Dermis microvascular lymphatic vessel endothelial cell (primary cell): ENCODE measurements at places on chromosomes 4 and X. TPM values are rescaled to one million over a fixed set of nuclear protein-coding genes. Genes with fewer than 3 reads are reported as not detected.

Gene TXK
- total RNA-seq = under 0.01 and 0.13 TPM in 2 replicates

Gene MAGEA2B
- not detected in 2 replicates for total RNA-seq

Gene SHROOM4
- total RNA-seq = 20.3 and 20.7 TPM in 2 replicates

Gene SYTL4
- 16.8 and 43.4 TPM in 2 replicates for total RNA-seq

Gene IQCM
- total RNA-seq = not detected in 2 replicates

Gene MAGED4B
- total RNA-seq = 22.9 and 52.7 TPM in 2 replicates

Gene CXXC4
- under 0.01 TPM in 1 of 2 replicates, not detected in the other for total RNA-seq

Gene MTTP
- total RNA-seq = not detected in 2 replicates

Gene ZNF718
- total RNA-seq = 3.5 and 3.9 TPM in 2 replicates

Gene PITX2
- under 0.01 TPM in 1 of 2 replicates, not detected in the other for total RNA-seq

Gene ZNF732
- total RNA-seq = 0.63 and 1.4 TPM in 2 replicates

Gene SORBS2
- 86.1 and 148 TPM in 2 replicates for total RNA-seq

Gene PABPC1L2B
- not detected in 2 replicates for total RNA-seq

- DNase-seq = no peak
Observed at GRCh38 chr4:38281371-38282071, 321.3 kb downstream of the PTTG2 start.

GRCh38 chr4:188989371-188989770 is 850.1 kb downstream of the TRIML1 start:
- no peak for DNase-seq

- DNase-seq = no peak
Observed at GRCh38 chr4:98899277-98899676, 29.7 kb downstream of the EIF4E start.

DNA sequence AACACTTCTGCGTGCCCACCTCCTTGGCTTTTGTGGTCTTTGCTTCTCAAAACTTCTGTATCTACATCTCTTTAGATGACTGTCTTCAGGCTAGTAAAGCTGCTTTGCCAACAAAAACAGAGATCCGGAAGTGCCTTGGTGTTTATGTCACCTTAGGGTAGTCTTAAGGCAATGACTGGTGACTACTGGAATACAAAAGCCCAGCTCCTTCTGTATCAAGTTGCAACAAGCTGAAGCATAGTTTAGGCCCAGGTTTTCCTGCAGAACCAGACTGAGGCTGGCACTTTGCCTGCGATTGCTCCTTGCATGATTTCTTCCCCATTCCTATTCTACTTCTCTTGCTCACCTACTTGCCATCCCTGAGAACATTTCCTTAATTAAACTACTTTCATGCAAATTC is 333.8 kb downstream of the DMD start:
- DNase-seq = no peak

DNA sequence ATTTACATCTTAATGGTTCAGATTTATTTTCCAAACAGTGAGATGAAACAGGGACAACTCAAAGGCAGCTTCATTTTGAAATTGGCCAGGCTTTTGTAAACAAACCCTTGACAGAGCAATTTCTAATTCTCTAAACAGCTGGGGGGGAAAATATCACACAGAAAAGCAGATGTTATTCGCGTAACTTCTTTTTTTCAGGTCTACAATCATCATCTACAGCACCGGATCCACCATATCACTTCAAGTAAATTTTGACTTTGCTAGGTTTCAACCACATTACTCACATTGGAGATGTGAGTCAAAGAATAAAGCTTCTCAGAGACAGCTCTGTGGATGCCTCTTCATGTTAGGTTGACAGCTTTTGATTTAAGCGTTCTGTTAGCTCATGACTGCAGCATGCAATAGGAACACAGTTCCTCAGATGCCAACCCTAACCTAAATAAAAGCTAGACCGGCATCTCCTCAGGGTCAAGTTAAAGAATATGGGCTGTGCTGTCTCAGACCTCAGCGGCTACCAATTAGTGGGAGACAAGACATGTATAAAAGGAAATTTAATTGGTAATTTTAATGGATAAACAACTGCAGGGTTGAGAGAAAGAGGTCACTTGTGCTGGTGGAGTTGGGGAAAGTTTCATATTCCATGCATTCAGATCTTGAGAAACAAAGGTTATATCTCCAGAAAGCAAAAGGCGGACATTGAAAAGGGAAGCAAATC is 26.8 kb downstream of the AMELX start:
- DNase-seq = no peak

DNA sequence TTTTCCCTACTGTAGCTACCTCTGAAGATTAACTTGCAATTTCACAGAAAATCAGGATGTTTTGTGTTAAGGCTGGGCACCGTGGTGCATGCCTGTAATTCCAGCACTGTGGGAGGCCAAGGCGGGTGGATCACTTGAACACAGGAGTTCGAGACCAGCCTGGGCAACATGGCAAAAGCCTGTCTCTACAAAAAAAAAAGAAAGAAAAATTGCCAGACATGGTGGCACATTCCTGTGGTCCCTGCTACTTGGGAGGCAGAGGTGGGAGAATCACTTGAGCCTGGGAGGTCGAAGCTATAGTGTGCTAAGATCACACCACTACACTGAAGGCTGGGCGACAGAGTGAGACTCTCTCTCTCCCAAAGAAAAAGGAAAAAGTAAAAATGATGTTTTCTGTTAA is 27.4 kb downstream of the APELA start:
- DNase-seq = no peak

GRCh38 chr4:124459941-124460310 is 252.6 kb downstream of the ANKRD50 start:
- peak; percentile 73 for DNase-seq

DNA sequence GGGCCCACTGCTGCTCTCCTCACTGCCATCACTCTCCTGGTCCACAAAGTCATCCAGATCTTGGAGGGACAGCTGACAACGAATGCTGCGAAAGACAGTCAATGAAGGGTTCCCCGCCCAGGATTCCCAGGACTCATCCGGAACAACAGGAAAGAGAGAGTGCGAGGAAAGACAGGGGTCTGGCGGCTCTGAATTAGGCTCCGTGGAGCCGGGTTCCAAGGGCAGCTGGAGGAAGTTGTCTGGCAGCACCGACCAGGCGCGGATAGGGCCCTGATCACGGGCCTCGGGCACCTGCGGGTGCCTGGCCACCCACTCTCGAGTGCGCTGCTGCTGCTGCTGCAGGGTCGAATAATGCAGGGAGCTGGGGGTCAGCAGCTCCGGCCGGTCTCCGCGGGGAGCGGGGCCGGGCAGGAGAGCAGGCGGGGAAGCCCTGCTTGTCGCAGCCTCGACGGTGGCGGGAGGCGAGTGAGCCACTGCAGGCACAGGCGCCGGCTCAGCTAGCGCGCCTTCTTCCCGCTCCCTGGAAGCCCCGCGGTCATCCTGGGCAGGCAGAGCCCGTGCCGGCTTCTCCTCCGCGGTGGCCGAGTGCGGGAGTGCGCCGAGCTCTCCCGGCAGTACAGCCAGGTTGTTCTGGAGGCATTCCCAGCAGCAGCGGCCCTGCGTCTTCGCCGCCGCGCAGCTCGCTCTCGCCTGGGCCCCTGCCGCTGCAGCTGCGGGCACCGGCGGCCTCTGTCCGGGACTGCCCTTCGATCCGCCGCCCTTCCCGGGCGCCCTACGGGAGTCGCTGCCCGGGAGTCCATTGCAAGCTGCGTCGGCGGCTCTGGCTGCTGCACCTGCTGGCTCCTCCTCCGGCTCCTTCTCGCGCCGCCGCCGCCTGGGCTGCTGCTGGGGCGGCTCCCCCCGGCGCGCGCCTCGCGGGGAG is 1.1 kb downstream of the SOWAHB start:
- DNase-seq = no peak

DNA sequence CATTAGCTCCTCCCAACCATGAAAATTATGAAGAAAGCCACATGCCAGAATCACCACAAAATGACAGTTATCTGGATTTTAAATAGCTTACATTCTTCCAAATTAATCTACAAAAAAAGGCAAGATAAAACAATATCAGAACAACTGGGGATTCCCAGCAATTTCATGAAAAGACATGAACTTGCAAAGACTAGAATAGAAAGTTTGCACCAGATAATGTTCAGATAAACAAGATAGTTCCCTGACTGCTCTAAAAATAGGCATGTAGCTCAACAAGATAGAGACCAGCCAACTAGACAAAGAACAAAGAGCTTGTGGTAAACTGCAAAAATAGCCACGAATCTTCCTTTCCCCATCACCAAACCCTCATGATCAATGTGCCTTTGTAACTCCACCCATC is 30.3 kb upstream of the DDX53 start:
- no peak for DNase-seq

DNA sequence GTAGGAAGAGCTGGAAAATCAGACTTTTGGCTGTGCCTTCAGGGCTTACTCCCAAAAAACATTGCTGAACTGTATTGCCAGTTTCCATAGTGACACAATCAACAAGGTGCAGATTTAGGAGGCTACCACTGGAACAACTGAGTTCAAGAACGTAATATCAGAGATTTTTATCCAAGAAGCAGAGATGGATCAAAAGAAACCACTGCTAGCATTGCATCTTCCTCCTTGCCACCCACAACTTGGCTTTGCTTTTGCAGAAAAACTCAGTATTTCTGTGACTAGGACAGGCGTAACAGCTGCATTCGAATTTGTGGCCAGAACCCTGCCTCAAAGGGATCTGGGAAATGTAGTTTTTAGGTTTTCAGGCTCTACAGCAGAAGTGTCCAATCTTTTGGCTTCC is 27.8 kb upstream of the WDFY3 start:
- DNase-seq = no peak

DNA sequence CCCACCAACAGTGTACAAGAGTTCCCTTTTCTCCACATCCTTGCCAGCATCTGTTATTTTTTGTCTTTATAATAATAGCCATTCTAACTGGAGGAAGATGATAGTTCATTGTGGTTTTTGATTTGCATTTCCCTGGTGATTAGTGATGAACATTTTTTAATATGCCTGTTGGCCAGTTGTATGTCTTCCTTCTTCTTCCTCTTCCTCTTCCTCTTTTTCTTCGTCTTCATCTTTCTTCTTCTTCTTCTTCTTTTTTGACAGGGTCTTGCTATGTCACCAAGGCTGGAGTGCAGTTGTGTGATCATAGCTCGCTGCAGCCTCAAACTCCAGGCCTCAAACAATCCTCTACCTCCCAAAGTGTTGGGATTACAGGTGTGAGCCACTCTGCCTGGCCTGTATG is 87.4 kb downstream of the CCDC160 start:
- DNase-seq = no peak

DNA sequence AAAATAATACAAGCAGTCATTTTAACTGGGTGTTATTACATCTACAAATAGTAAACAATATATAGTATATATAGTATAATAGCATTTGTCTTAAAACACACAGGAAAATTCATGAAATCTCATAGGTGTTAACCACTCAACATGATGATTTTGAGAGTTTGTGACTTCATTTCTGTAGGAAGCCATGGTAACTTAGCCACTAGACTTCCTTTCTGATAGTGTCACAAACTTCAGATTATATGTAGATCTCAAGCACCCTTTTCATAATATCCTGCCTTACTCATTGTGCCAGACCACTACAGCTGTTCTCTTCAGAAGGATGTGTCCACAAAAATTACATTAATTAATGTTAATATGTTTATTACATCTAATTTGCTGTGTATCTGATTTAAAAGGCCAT is 1250.6 kb downstream of the ADGRL3 start:
- no peak for DNase-seq

DNA sequence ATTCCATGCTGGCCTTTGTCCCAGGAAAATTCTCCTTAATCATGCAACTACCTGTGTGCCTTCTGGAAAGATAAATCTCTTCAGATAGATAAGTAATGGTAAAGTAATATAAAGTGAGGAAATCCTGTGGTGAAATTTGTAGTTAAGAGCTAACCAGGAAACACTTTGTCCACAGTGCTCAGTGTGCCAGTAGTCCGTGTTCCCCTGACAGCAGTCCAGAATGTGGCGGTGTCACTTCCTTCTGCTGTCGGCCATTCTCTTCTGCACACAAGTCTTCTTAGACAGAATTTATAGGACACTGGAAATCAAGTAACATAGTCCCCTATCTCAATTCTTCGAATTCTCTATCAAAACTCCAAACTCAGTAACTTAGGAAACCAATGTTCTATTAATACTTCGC is 5.7 kb upstream of the CXXC4 start:
- no peak for DNase-seq

DNA sequence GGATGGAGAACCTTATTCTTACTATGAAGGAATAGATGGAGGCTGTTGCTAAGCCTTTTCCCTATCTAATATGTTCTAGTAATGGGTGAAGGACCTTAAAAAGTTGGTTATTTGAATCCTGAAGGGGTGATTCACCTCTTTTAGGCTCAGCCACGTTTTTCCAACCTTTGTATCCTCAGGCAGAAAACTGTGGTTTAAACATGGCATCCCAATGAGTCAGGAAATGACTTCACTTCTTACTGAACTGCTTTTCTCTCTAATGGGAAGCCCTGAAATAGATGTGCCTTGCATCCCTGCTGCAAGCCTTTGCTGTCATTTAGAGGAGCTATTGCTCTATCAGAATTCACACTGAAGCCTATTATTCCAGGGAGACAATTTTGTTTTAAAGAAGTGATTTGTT is 191.0 kb upstream of the ARX start:
- no peak for DNase-seq

DNA sequence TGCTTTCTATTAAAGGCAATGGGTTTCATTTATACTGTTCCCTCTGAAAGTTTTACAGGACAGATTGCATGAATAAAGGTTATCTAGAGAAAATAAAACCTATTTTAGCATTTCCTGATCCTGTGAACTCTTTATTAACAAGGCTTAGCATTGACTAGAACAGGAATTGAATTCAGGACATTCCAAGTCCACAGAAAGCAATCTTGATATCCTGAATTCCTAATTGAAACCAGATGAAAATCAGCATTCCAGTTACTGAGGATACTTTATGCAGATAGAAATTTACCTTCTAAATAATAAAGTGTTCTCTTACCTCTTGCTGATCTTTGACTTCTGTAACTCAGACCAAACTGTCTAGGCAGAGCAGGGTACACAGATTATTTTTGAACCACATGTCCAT is 151.4 kb downstream of the ZNF518B start:
- DNase-seq = no peak
